ENCODE measurements at places on chromosomes 1 and 21.

GRCh38 chr1:115239426-115239825 is 98.6 kb downstream of the NGF start:
- DNase-seq, result peak; percentile 30

DNA sequence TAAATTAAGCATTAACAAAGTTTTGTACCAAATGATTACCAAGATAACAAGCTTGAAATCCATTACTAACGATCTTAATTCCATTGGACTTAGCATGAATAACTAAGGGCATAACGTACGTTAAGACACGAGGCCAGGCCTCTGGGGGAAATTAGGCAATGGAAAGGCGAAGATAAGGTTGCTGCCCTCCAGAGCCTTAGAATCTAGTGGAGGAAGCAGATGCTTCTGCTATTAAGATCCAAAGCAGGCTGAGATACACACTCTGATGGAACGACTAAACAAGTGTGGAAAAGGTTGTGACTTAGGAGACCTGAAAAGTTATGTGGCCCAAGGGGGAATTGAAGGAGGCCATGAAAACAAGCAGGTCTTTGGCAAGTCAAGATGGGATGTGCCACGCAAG is 6.0 kb downstream of the AKNAD1 start:
- no peak for DNase-seq

GRCh38 chr1:4275083-4275482 is 375.0 kb upstream of the C1orf174 start:
- no peak for DNase-seq

DNA sequence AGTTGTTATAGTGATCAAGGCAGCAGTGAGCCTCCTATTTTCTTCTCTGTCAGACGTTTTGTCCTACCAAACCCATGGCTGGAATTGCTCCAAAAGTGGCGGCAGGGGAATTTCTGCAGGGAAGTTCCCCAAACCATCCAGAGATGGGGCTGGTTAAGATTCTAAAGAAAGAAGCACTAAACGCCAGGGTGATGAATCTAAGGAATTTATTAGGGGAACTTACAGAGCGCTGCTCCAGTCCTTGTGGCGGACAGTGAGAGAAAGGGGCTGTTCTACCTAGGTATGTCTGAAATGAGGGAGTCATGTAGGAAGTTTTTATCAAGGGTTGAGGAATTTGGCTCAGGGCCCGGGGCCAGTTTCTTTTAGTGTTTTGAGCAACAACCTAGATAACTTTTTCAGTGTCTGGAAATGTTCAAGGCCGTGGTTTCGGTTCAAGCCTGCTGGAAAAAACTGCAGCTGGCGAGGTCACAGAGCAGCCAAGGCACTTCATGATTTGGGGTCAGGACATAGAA is 222.4 kb upstream of the B3GALT2 start:
- peak; percentile 29 for DNase-seq

DNA sequence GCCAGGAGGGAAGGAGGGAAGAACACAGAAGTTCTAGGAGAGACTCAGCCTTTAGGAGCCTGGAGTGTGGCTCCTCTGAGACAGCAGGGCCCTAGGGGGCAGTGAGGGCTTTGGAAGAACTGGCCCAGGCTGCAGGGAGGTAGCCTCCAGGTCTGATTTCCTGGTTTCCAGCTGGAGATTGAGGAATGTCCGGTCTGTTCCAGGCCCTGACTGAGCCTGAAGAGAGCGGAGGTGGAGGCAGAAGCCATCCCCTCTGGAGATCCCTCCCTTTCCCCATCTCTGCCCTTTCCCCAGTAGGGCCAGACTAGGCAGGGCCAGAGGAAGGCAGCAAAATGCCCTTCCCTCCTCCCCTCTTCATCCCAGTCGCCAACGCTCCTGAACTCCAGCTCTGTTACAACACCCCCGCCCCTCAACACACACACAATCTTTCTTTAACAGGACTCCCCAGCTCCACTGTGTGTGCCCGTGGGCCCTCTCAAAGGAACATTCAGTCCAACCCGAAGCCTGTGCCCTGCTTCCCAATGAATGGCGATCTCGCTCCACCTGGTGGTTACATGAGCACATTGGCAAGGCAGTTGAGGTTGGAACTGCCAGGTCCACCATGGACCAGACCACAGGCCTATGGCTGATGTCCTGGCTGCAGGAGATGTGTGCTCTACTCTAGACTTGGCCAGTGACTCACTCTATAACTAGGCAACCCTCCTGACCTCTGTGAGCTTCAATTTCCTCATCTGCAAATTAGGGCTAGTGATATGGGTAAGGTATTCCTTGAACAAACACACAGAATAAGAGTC is 32.0 kb downstream of the MAP7D1 start:
- DNase-seq, result peak; percentile 89

- DNase-seq, result no peak
These were observed 1.8 kb downstream of the CHRM3 start for GRCh38 chr1:239388159-239388485.

- no peak for DNase-seq
These were observed 214.8 kb downstream of the RERE start for GRCh38 chr1:8602471-8603219.

GRCh38 chr1:112320058-112320457 is 76.0 kb upstream of the CTTNBP2NL start:
- DNase-seq, result no peak

- DNase-seq, result no peak
These were observed 273.0 kb downstream of the PAPPA2 start for GRCh38 chr1:176736015-176736414.

DNA sequence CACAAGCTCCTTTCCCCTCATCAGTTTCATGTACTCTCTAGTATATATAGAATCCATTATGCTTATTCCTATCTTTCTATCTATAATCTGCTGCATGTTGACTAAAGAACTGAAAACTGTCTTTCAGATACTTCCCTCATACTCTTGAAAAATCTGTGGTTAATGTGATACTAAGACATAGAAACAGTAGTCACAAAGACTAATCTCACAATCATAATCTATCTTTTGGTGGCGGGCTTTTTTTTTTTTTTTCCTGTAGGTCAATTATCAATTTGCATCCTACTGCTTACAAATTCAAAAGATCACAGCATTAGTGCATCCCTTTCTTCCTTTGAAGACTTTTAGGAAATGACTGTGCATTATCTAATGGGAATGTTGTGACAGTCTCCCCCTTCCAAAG is 4.7 kb downstream of the UBR4 start:
- DNase-seq, result no peak

DNA sequence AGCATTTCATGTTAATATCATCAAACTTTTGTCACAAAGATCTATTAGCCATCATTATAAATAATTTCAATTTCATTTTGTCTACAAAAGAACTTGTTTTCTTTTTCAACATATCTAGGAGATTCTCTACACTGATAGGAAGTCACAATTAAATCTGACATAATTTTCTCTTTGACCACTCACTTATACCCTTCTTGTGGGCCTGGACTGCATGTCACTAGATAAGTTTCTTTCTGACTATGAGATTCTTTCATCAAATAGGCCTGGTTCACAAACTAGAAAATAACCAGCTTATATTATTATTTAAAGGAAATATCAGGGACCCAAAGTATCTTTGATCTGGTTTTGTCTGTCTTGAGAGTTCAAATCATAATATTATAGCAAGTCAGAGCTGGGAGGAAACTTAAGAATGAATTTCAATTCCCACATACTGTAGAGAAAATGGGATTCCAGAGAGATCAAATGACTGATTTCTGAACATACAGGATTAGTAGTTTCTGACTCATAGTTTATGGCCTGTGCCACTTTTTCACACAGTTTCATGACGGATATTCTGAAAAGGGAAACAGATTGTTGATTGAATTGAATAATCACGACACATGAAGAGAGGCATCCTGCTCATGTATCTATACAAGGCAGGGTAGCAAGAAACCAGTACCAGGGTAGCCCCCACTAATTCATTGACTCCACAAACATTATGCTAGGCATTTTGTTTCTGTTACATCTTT is 355.8 kb downstream of the GPATCH2 start:
- peak; percentile 4 for DNase-seq

- no peak for DNase-seq
These were observed 498.9 kb downstream of the ADGRL2 start for GRCh38 chr1:82299656-82300055.

DNA sequence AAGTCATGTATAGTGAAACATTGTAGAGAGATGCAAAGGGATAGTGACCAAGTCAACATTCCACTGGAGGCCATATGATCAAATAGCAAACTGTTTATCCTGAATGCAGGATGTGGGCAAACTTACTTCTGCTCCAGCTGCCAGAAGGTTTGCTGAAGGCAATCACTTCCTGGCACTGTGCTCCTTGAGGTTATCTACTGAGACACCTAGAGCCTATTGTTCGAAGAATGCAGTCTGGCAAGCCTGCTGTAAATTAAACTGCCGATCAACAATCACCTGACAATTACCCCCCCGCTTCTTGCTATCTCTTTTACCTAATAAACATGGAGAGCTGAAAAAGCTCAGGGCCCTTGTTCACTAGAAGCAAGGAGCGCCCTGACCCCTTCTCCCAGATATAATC is 139.4 kb upstream of the B3GALT2 start:
- no peak for DNase-seq

GRCh38 chr1:48246727-48247126 is 24.2 kb downstream of the SLC5A9 start:
- DNase-seq, result no peak

DNA sequence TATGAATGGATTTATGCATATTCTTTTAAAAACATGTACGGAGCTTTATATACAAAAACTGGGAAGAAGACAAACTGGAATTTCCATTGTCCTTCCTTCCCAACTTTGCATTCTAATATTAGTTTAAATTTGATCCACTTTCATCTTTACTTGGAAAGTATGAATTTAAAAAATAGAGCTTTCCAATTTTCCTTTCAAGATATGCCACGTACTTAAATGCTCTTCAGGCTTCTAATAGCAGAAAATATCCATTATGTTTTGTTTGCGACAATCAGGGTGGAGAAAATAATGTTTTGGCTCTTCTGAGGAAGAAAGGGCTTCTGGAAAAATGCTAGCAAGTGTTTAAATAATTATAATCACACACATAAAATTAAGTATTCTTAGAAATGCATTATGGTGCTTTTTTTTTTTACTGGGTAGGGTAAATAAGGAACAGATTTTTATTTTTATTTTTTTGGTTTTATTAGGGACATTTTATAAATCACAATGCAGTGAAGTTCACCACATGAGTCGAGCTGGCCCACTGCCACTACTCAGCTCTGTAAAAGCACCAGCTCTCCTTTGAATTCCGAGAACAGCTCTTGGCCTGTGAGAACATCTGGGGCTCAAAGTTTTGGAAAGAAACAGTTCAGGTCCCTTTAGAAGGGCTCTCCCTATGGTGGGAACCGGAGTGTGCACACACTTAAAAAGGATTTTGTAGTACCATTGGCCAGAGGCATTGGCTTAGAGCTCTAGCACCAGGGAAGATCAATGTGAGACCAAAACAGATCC is 287.4 kb upstream of the LYPLAL1 start:
- peak; percentile 7 for DNase-seq

Data from hepatic stellate cell (primary cell).